ENCODE measurements at places on chromosomes 5 and 9. TPM values are rescaled to one million over a fixed set of nuclear protein-coding genes. Genes with fewer than 3 reads are reported as not detected.

DNA sequence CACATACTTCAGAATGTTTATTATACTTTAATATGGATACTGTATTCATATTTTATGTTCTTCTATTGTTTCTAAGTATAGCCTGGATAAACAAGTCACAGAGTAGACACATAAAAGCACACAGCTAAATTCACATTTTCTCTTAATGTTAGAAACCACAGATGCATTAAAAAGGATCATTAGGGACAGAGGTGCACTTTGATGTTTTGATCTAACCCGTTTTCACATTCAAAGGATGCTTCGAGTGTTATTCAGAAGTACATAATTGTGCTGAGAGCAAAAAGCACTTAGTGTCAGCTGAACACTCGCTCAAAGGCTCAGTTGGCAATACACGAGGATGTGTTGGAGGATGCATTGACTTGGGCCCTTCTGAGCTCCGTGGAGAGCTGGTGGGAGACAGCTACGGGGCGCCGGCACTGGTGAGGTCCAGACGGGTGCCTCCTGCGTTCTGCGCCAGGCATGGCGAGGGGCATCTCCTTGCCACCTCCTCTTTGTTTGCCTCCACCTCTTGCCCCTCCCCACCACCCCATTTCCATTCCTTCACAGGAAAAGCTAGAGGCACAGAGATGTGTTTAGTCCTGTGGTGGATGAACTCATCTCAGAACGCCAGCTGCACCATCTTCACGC lies 35.5 kb downstream of the MED10 start:
- DNase-seq = no peak

GRCh38 chr5:167217097-167217743 lies 1074.2 kb upstream of the WWC1 start:
- peak; percentile 28 for DNase-seq

DNA sequence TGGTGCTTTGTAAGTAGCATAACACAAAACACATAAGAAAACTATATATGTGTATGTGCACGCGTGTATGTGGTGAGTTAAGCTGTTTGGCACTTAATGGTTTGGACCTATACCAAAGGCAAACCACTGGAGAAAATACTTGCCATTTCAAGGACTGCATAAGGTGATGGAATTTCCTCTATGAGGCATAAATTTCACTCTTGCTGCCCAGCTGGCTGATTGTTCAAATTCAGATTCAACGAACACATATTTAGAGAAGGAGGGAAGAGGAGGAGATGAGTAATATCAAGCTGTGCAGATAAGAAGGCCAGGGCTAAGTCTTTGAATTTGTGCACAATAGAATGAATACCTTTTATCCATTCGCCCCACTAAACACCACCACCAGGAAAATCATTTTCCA lies 470.6 kb upstream of the MPDZ start:
- no peak for DNase-seq

- no peak for DNase-seq
Measured at GRCh38 chr9:77305622-77306400, 128.5 kb downstream of the VPS13A start.

DNA sequence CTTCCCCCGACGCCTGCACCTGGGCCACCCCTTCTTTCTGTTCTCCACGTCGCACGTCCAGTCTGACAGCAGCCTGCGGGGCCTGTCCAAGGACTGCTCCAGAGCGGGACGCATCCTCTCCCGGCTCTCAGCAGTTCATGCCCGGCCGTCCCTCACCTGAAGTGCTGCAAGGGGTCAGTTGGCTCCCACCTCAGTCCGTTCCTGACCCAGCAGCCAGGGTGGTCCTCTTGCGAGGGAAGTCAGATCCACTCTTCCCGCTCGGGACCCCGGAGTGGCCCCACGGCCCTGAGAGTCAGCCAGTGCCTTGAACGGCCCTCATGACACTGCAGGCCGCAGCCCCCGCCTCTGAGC lies 249.7 kb upstream of the IRX4 start:
- no peak for DNase-seq

DNA sequence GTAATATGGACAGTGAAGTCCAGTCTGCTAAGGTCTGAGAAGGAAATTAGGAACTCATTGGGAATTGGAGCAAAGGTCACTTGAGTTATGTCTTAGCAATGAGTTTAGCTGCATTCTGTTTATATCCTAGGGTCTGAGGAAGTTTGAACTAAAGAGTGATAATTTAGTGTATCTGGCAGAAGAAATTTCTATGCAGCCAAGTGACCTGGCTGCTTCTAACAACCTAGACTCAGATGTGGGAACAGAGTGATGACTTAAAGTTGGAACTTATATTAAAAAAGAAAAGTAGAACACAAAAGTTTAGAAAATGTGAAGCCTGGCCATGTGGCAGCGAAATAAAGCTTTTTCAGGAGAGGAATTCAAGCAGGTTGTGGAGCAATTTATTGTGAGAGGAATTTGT lies 106.2 kb downstream of the PRDM9 start:
- no peak for DNase-seq

The IFNK gene
- total RNA-seq = not detected

Measured in H7 (cell line).